ENCODE measurements at places on chromosomes 7 and 10.
A peak's percentile ranks its signal among the peaks of the same experiment; 100 is the strongest.

DNA sequence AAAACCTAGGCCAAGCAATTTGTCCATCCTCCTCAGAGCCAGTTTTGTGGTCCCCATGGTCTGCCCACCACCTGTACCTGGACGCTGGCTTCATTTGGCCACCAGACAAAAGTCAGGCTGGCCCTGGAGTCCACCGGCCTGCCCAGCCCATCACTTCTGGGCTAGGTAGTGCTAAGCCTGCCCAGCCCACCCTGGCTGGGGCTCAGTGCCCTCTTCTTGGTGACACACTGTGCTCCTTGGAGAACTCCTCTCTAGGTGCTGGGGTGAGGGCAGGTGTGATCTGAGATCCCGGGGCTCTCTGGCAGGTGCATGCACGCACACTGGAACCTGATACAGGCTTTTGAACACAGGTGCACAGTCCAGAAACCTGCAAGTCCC, 1.1 kb downstream of the AIFM2 start:
- DNase-seq, result no peak

DNA sequence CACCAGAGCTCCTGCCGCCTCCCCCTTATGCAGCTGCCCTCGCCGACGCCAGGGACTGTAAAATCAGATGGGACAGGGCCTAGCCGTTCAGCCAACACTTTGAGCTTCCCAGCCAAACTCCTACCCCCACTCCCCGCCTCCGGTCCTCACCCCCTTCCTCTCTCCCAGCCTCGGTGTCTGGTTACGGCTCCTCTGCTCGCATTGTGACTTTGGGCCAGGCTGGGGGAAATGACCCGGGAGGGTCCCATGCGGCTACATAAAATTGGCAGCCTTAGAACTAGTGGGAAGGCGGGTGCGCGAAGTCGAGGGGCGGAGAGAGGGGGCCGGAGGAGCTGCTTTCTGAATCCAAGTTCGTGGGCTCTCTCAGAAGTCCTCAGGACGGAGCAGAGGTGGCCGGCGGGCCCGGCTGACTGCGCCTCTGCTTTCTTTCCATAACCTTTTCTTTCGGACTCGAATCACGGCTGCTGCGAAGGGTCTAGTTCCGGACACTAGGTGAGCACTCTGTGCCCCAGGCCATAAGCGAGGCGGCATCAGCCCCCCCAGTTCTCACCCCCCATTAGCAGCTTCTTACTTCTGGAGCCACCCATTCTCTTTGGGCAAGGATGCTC, at the start of gene KAZALD1:
Gene KAZALD1, plus strand, starts transcription at position 366 of the 608 bp plus-strand sequence. CDS start 604 bp downstream, outside the sequence.
- peak; percentile 73 for DNase-seq

GRCh38 chr10:104273899-104274575, 5.1 kb downstream of the GSTO2 start:
- no peak for DNase-seq

DNA sequence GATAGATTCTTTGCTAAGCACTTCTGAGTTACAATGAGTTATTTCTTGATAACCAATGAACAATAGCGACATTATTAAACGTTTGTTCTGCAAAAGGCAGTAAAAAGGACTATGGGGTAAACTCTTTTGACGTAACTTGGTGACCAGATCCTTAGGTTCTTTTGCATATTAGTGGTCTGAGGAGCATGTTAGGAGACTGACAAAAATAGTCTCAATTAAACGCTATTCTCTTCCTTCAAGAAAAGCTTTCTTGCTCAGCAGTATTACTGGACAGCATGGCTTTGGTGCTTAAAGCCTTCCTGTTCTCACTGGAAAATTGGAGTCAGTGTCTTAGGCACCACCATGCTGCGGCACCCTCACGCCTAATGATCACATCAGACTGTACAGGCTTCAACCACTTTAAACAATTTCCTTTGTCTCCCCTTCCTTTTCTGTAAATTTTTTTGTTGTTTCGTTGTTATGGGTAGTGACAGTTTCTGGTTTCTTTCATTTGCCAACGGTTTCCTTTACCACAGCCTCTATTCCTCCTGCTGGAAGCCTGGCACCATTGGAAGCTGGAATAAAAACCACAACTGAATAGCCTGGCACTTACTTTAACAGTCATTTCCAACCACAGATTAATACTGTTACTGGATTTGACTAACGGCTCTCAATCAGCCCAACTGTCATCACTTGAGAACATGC, 49.2 kb upstream of the FAM133B start:
- no peak for DNase-seq

- DNase-seq, result no peak
Observed at GRCh38 chr10:13120786-13121499, 21.0 kb downstream of the OPTN start.

DNA sequence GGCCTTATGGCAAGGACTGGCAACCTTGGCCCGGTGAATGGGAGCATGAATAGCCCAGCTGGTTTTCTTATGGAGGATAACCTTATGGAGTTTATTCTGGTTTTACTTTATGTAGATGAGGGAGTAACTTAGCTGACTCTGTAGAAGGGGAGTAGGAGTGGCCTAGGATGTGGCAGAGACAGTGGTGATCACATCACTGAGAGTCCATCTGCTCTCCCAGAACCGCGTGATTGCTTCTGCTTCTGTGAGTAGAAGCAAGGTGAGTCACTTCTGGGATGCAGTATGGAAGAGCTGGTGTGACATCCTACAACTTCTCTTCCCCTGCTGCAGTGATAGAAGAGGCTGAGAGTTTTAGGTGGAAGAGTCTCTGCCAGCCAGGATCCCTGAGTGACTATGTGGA, 129.2 kb downstream of the RPS24 start:
- no peak for DNase-seq

DNA sequence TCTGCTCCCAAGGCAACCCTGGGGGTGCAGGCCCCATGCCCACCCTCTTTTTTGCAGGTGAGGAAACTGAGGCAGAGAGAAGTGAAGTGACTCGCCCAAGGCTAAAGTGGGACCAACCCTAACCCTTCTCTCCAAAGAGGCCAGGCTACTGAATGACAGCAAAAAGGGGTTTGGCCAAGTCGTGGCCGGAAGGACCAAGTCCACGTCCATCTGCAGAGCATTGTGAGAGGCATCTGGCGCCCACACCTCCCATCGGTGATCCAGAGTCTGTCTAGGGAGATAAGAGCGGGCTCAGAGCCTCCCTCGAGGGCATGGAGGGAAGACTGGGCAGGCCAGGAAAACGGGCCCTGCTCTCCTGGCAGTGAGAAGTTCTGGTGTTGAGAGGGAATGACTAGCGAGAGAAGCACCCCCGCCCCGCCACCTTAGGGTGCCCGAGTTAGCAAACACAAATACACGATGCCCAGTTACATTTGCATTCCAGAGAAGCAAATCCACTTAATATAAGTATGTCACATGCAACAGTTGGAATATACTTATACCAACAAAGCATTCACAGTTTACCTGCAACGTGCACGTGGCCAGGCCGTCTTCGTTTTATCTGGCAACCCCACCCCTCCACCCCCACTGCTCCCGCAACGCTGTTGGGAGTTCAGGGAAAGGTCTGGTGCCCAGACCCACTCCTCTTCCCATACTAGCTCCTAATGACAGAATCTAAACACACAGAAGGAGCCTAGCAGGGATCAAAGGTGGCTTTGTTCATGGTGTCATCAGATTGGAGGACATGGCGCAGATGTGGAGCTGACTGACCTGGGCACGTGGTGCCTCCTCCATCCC, 124.9 kb downstream of the OAT start:
- DNase-seq, result no peak

- no peak for DNase-seq
Observed at GRCh38 chr7:102064361-102065025, 222.2 kb upstream of the SH2B2 start.

Data from AG09319 (cell line).